Kidney epithelial cell (primary cell): ENCODE measurements at places on chromosomes 7 and 10. TPM values are rescaled to one million over a fixed set of nuclear protein-coding genes. Genes with fewer than 3 reads are reported as not detected.
A peak's percentile ranks its signal among the peaks of the same experiment; 100 is the strongest.

- DNase-seq = no peak
These were observed 159.8 kb downstream of the CCDC7 start for GRCh38 chr10:32605787-32606186.

CDH23 gene
- 0.04 and 0.14 TPM in 2 replicates for total RNA-seq

DNA sequence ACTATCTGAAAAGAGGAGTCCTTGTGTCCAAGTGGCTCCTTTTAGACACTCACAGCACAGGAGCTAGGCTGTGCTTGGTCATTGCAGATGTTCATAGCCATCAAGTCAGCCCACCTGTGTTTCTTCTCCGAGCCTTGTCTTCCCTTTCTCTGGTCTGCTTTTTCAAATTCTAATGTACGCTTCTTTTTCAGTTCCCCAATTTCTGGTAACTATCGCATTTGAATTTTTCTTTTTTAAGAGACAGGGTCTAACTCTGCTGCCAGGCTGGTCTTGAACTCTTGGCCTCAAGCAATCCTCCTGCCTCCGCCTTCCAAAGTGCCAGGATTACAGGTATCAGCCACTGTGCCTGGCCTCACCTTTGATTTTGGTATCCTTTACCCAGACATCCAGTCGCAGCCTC is 18.9 kb downstream of the APBB1IP start:
- DNase-seq = no peak

TMEM213 gene
- total RNA-seq = not detected in 2 replicates

GIMAP1 gene
- total RNA-seq = not detected in 2 replicates

- DNase-seq = no peak
These were observed 704.7 kb upstream of the C7orf33 start for GRCh38 chr7:147885869-147886268.

- no peak for DNase-seq
These were observed 138.3 kb downstream of the CCDC71L start for GRCh38 chr7:106522696-106523095.

GRCh38 chr7:100126239-100126930 is 382 bp upstream of the MBLAC1 start:
- DNase-seq = peak; percentile 26

DNA sequence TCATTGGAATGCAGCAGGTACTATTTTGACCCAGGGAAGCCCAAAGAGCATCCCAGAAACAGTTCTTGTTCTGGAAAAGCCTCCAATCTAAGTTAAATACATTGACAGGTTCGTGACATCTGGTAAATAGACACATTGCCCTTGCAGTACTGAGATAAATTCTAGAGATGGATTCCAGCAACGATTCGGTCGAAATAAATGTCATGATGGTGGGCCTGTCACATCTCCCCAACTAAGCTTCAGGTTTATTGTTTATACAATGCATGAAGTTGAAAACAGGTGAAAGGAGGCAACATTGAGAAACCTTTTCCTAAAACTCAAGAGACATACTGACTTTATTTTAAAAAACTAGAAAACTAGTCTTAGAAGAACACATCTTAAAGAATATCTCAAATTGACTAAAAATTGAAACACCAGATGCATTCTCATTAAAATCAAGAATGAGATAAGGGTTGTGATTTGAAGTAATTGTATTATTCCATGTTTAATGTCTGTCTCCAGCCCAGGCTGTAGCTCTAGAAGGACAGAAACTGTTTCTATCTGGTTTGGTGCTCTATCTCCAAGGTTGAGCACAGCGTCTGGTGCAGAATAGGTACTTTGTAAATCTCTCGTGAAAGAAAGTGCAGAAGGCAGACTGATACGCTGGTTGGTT is 114.0 kb downstream of the CABCOCO1 start:
- DNase-seq = no peak

DNA sequence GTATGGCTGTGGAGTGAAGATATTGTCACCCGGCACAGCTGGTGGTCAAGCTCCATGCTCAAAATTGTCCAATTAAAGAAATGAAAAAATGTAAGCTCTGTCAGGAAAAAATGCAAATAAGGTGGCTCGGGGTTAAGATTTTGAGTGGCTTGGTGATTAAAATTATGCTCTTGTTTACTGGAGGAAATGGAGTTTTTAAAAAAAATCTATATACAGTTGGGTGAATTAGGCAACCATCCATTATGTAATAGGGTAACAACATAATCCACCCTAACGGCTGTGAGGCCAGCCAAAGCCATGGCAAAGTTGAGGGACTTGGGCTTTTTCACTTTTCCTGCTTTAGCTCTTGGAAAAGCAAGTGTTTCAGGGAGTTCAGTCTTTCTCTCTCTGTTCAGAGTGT is 260.8 kb upstream of the HABP2 start:
- DNase-seq = no peak

PSD gene
- total RNA-seq = 2.0 and 3.8 TPM in 2 replicates

HILPDA gene
- total RNA-seq = 13.6 and 15.6 TPM in 2 replicates

PRSS37 gene
- not detected in 2 replicates for total RNA-seq

SND1 gene
- 234 and 257 TPM in 2 replicates for total RNA-seq

A1CF gene
- total RNA-seq = not detected in 2 replicates

- DNase-seq = no peak
These were observed 4.4 kb downstream of the RASGEF1A start for GRCh38 chr10:43262397-43262901.

- DNase-seq = no peak
These were observed 14.8 kb upstream of the CD36 start for GRCh38 chr7:80623503-80624252.
